ENCODE measurements at places on chromosomes 7 and 10. TPM values are rescaled to one million over a fixed set of nuclear protein-coding genes. Genes with fewer than 3 reads are reported as not detected.

TBC1D12 gene
- polyA plus RNA-seq: 1.5 TPM

PURB gene
- polyA plus RNA-seq: 8.8 TPM

- DNase-seq: peak; percentile 28
These were observed 79.1 kb downstream of the HDAC9 start for GRCh38 chr7:18574676-18575075.

- DNase-seq: no peak
These were observed 186.2 kb upstream of the PDE1C start for GRCh38 chr7:32256376-32256775.

DNA sequence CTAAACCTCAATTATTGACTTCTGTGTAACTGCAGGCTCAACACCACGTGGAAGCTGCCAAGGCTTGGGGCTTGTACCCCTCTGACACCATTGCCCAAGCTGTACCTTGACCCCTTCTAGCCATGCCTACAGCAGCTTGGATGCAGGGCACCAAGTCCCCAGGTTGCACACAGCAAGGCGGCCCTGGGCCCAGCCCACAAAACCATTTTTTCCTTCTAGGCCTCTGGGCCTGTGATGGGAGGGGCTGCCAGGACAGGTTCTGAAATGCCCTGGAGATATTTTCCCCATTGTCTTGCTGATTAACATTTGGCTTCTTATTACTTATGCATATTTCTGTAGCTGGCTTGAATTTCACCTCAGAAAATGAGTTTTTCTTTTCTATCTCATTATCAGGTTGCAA lies 610.0 kb upstream of the LRRN3 start:
- DNase-seq: no peak

DNA sequence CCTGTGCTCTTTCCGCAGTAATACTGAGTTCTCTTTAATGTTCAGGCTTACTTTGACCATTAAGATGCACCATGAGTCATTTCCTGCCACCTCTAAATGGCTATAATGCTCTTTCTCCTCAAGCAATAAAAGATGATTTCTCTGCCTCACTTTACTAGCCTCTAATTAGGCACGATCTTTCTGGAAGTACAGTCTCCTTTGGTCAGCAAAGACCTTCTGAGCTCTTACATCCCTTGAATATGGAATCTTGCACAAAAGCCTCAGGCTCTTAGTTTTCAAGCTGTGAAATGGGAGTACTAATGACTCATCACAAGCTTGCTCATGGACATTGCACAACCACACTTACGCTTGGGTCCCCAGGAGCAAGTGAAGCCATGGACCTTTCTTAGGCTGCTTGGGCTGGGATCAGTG lies 85.9 kb downstream of the FRMD4A start:
- DNase-seq: no peak

DNA sequence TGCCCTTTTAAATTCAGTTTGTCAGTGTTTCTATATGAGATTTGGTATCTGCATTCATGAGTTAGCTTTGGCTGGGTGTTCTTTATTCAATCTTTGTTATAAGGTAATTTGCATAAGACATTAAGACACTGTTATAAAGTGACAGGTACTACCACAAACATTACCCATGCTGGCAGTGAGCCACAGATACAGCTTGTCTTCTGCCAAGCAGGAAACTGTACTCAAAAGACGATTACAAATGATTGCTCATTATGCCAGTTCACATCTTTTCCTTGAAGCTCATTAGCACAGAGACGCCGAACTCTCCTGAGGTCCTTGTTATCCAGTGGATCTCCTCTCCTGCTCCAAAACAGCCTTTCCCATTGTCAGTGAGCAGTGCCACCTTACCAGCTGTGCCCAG lies 30.4 kb downstream of the AMPH start:
- no peak for DNase-seq

DNA sequence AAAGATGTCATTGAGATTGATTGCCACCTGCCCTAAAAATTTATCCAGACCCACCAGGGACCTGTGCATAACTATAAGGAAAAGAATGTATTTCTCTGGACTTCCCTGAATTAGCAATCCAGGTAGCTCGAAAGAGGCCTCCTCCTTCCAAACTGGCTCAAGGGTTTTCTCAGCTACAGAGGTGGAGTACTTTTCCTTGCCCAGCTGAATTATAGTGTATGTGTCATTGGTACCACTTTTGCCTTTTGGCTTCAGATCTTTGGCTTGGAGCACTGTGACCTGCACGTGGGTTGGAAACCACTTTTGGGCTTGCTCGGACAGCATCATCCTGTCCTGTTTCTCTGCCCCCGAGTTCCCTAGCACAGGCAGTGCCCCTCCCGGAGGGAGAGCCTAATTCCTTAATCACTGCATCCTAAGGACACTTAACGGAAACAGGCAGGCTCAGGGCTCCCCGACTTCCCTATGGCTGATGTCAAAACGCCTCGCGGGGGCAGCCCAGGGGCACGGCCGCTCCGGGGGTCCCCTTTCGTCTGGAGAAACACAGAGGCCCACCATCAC lies 825 bp downstream of the RAB11FIP2 start:
- DNase-seq: no peak

Data from psoas muscle (tissue), 8 donors.